ENCODE measurements at places on chromosomes 7 and 10.

GRCh38 chr10:53396876-53397275 lies 624.3 kb upstream of the MBL2 start:
- DNase-seq: no peak

GRCh38 chr10:70542565-70542938 lies 60.0 kb downstream of the PRF1 start:
- DNase-seq: no peak

GRCh38 chr10:4984223-4984622 lies 19.4 kb downstream of the AKR1C2 start:
- DNase-seq: no peak

GRCh38 chr7:93559639-93560491 lies 14.7 kb downstream of the CALCR start:
- no peak for DNase-seq

DNA sequence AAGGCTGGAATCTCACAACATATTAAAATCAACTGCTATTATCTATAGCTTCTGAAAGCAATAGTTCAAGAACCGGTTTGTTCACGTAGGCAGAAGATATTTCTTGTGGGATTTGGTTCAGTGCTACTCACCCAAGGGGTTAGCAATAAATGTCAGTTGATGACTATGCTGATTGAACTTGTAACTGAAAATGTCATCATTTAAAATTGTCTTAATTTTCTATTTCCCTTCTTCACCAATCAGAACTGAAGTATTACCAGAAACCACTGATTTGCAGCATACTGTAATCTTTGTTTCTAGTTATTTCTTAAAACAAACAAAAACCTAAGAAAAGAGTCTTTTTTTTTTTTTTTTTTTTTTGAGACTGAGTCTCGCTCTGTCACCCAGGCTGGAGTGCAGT lies 46.1 kb downstream of the CPEB3 start:
- no peak for DNase-seq

DNA sequence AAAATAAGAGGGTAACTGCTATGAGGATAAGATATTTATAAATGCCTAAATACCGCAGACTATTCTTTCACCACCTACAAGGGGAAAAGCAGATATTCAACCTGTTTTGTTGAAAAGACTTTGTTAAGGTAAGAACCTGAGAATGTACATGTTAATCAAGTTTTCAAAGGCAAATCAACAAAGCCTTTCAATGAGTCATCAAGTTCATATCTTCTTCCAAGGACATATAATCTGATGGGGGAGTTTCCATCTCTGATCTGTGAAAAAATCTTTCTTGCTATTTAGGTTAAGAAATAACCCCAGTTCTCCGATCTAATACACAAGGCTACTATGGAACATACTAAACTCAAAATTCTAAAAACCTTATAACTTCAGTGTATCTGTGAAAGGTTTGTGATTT lies 40.0 kb upstream of the ANLN start:
- no peak for DNase-seq

GRCh38 chr7:106289848-106290247 lies 5.1 kb upstream of the NAMPT start:
- DNase-seq: no peak

DNA sequence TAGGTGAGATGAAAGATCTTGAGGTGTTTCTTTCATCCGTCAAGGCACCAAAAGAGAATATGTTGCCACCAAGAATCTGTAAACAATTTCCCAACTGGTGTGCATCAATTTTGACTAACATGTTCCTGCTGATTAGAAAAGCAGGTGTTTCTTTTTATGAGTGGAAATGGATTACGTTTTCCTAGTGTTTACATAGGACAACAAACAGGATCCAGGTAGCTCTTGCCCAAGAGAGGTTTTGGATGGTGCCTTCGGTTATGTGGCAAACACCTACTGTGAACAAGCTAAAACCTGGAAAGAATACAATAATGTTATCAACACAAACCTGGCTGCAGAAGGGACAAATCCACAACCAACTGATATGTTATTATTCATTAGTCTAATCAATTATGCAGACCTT lies 53.6 kb upstream of the WNT16 start:
- no peak for DNase-seq

- no peak for DNase-seq
Observed at GRCh38 chr10:13920031-13920430, 333.3 kb downstream of the PRPF18 start.

DNA sequence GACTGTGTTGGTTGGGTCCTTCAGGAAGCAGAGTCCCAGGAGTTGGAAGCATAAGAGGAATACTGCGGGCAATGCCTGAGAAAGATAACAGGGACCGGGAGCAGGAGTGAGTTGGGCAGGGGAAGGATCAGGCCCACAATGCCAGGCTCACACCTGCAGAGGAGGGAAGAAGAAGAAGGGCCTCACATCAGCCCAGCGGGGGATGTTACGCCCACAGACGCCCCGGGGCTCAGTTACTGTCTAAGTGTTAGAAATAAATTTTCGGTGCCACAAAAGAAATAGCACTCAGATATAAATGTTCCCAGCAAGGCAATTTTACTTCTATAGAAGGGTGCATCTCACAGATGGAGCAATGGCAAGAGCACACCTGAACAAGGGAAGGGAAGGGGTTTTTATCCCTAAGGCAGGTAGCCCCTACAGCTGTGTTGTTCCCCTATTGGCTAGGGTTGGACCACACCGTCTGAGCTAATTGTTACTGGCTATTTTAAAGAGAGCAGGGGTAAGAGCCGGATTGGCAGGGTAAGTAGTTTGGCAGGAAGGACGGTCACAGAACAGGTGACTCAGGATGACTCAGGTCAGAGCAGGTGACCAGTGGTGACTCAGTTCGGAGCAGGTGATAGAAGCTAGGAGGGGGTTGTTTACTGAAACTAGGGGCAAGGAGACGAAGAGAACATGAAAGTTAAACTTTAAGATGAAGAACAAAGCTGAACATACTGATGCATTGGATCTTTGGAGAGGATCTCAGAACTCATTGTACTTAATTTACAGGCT lies at the start of gene NOS3:
TSS of gene NOS3 (plus strand) at position 602 of the 771 bp plus-strand sequence. CDS start 2,787 bp downstream, outside the sequence.
- no peak for DNase-seq

DNA sequence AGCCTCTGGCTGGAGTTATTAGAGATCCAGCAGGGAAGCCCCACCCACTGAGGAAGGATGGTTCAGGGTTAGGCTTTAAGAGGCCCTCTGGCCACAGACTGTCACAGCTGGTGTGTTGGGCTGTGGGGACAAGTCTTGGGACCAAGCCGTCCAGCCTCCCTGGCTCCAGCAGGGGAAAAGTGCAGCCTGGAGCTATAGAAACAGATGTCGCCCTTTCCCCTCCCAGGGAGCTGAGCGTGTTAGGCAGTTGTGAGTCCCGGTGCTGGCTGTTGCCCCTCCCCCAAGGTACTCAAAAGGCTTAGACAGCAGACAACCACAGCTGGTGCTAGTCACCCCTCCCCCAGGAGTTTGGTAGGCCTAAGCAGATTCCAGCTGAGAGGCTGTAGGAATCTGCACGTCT lies 143.4 kb downstream of the TMEM168 start:
- no peak for DNase-seq

- DNase-seq: no peak
Observed at GRCh38 chr7:148782757-148783456, 84.2 kb downstream of the CUL1 start.

GRCh38 chr10:33673839-33674415 lies 339.5 kb upstream of the NRP1 start:
- no peak for DNase-seq

DNA sequence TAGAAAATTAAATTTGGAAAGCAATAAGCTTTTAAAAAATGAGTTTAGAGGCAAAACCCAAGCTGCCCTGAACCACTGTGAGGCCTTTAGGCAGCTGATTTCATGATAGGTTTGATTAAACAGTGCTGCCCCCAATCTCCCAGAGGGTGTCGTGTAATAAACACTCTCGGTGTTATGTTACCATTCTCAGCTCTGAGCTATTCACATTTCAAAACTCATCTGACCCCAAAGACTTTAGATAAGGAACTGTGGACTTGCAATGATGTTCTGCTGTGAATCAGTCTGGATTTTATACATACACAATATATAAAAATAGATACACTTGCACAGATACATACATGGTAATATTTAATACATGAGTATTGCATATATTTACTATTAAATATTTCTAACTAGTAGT lies 120.4 kb downstream of the MALRD1 start:
- no peak for DNase-seq

GRCh38 chr10:104676874-104677273 lies 35.8 kb downstream of the SORCS3 start:
- no peak for DNase-seq

- no peak for DNase-seq
Observed at GRCh38 chr7:87413951-87414793, 61.3 kb downstream of the ABCB4 start.

DNA sequence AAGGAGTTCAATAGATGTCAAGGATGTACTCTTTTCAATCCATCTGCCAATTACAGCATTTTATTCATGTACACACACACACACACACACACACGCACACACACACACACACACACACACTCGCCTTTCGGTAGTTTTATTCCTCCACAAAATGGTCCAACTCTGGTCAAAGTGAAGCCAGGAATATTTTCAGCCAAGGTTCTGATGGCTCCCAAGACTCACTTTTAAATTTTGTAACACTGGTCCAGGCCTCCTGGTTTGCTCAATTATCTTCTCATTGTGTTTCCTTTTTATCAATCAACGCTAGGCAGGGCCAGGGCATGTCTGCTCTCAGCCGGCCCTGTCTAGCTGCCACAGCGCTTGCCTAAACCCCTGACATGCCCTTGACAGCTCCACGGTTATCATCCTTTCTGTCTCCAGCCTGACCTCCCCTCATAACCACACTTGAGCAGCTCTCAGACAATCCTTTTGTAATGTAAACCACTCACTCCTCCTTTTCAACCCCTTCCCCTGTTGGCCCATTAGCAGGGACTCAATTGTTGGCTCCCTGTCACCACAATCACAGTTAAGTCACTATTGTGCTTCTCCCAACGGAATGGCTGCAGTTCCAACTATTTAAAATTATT lies 115.1 kb downstream of the ICA1 start:
- DNase-seq: no peak

- DNase-seq: no peak
Observed at GRCh38 chr7:151115121-151115835, 29.0 kb downstream of the AGAP3 start.

DNA sequence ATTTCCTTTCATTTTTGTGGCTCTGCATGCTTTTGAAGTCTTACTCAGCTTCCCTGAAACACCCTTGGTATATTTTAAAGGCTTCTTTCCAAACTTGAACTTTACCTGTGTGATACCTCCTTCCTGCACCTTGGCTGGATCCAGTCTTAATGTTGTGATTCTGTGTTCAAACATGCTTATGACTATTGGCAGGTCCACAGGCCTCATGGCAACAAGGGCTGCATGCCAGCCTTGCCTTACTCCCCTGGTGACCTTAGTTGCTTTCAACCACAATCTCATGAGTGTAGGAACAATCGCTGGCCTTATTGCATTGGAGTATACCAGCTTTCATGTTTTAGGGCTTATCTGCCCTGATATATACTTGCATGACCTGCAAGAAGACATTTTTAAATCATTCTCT lies 238.7 kb downstream of the KIF20B start:
- DNase-seq: no peak

- no peak for DNase-seq
Observed at GRCh38 chr7:67771846-67772605, 775.4 kb downstream of the TYW1 start.

- DNase-seq: no peak
Observed at GRCh38 chr10:66964946-66965345, 39.1 kb downstream of the LRRTM3 start.

- no peak for DNase-seq
Observed at GRCh38 chr7:32403463-32404229, 86.5 kb downstream of the LSM5 start.

DNA sequence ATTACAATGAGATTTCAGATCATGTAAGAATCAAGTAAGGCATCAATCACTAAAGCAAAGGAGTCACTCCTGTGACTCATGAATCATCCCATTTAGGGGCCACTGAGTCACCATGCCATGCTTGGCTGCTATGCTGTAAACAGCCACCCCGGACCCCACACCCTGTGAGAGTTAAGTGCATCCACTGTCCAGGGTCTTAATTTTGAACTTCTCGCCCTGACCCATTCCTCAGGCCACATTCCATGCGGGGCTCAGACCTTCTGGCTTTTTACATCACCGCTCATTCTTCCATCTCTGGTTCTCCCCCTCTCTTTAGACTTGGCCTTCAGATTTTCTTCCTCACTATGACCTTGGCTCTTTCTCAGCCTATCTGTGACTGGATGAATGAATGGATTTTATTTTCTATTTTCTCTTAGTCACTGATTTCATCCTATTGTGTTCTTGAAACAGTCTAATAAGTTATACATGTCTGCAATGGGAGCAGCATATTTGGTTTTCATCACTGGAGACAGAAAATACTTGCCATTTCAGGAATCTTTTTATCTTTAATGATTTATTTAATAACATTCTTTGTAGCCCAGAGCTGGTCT lies 239.6 kb downstream of the SKIDA1 start:
- DNase-seq: no peak

DNA sequence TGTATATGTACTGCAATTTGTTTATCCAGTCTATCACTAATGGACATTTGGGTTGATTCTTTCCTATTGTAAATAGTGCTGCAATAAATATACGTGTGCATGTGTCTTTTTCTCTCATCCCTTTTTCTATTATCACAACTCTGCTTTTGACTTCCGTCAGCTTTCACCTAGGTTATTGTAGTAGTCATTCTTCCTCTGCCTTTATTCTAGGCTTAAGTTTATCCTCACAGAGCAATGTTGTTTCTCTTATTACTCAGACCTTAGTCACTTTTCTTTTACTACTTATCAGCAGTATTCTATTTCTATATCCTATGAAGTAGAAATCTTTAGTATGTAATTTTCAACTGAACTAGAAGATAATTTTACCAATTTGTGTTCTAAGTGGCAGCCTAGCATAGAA lies 175.3 kb upstream of the SEMA3E start:
- DNase-seq: no peak

DNA sequence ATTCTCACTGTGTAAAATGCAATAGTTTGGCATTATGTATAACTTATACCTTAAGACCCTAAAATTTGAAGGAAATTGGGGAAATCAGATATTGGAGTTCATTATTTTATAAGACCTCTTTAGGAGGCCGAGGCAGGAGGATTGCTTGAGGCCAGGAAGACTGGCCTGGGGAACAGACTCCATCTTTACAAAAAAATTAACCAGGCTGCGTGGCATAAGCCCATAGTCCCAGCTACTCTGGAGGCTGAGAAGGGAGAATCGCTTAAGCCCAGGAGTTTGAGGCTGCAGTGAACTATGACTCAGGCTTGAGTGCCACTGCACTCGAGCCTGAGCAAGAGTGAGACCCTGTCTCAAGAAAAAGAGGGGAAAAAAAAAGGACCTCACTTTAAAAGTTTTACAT lies 14.0 kb upstream of the PBLD start:
- no peak for DNase-seq

DNA sequence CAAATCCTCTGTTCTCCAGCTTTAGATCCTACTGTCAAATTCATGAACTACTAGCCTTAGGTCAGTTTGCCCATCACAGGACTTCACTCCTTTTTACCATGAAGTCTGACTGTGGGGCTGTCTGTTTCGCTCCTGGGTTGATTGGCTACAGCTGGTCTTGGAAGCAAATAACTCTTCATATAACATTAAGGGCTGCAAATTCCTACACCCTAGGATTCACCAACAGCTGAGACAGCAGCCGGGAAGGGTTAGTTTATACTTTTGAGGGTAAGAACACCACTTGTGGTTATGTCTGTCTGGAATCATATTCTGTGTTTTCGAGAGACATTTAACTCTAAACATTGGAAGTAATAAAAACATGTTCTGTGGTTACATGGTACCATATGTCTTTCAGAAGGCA lies 55.9 kb upstream of the KIAA1217 start:
- no peak for DNase-seq

- no peak for DNase-seq
Observed at GRCh38 chr7:29142021-29142727, 4.2 kb downstream of the CPVL start.
